ENCODE measurements at places on chromosomes 12 and 14.

DNA sequence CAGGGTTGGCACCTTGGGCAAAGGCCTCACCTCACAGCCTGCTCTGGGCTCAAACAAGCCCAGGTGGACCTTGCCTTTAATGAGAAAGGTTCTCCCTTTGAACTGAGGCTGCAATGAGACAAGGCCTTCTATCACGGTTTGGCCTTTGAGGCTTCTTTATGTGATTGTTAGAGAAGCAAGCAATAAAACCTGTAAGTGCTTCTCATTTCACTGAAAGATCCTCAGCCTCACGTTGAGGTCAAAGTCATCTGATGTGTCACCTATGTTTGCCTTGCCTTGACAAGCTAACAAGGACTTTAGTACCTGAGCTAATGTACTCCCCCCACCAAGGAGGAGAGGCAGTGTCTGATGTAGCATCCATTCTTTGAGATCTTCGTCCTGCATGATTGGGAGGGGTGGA lies 155.9 kb upstream of the RBM19 start:
- no peak for DNase-seq

DNA sequence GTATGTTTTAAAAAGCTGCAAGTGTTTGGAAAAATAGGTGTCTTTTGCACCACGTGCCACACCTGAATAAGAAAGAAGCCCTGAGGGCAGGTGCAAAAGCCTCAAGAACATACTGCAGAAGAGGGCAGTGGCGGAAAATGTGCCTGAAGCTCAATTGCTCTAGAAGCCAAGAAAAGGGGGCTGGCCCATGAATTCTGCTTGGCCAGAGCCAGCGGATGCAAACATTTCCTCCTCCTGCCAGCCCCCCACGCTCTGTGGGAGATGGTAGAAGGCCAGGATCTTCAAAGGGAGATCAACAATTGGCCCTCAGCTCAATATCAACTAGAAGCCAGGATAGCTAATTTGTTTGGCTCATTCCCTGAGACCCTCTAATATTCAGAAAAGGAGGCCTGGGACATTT lies 80.3 kb upstream of the TMEM132D start:
- no peak for DNase-seq

DNA sequence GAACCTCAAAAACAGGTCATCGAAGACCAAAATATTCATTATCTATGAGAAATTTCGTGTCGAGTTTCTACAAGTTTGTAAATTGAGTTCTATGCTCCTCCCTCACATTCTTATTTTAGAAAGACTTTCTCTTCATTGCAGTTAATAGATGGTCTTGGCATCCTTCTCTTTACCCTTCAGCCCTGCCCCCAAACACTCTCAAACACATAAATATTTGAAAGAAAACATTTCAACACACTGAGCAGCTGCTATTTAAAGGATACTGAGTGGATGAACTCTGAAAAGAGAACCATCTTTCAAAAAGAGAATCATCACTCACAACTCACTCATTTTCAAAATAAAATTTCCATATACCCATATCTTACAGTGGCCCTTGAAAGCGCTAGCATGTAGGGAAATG lies 67.1 kb downstream of the NUAK1 start:
- no peak for DNase-seq

GRCh38 chr14:76806446-76806845 lies 6.2 kb downstream of the ANGEL1 start:
- no peak for DNase-seq

- no peak for DNase-seq
These were observed 85.3 kb downstream of the LRP6 start for GRCh38 chr12:12181511-12181910.

DNA sequence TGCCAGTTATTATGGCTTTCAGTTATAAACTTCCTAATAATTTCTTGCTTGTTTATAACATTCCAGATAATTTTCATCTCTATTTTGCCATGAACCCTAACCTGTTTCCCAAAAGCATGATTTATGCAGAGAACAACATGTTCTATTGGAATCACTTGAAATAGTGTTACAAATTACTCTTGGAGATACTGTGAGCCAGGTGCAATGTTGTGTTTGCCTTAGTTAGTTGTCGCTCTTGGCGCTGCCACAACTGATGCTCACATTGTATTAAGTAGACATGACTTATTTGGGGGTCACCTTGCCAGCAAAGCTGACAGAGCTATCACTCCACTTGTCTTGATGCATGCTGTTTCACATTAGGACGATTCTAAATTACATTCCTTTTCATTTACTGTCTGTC lies 49.4 kb downstream of the TSPAN8 start:
- no peak for DNase-seq

DNA sequence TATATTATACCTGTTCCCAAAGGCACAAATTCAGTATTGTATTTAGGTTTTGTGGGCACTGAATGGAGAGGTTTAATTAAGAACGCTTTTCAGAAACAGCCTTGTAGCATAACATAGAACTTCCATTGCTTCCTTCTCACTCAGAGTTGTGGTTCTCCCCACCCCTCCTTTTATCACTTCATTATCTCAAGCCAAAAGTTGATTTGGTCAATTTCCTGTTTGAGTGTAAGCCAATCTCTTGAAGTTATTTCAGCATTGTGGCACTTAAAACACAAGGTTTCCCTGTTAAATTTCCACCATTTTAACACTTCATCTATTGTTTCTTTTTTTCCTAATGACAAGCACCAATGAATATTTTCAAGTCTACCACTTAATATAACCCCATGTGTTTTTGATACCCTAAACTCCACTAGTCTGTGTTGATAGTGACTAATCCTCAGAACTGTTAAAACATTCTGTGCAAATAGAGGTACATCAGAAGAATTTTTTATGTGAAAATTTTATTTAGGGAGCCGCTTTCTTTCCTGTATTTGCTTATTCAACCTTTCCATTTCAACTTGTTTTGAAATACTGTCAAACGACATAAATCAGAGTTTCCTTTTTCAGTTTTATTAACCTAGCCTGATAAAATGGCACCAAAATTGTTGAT lies 340.1 kb downstream of the BCAT1 start:
- DNase-seq, result no peak

DNA sequence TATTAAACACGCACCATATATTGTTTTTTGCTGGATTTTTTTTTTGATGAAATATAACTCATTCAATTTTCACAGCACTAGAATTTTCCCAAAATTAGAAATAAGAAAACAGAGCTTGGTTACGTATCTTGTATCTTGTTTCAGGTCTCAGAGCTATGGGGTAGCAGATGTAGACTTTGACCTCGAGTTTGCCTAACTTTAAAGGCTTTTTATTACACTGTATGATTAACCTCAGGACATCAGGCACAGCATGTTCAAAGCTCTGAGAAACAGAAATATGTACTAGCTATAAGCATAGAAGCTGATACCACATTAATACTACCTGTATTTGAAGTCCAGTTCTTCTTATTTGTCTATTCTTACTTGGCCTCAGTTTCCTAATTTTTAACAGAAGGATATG lies 171.9 kb upstream of the KITLG start:
- peak; percentile 3 for DNase-seq

GRCh38 chr14:25759920-25760655 lies 710.1 kb upstream of the STXBP6 start:
- no peak for DNase-seq

DNA sequence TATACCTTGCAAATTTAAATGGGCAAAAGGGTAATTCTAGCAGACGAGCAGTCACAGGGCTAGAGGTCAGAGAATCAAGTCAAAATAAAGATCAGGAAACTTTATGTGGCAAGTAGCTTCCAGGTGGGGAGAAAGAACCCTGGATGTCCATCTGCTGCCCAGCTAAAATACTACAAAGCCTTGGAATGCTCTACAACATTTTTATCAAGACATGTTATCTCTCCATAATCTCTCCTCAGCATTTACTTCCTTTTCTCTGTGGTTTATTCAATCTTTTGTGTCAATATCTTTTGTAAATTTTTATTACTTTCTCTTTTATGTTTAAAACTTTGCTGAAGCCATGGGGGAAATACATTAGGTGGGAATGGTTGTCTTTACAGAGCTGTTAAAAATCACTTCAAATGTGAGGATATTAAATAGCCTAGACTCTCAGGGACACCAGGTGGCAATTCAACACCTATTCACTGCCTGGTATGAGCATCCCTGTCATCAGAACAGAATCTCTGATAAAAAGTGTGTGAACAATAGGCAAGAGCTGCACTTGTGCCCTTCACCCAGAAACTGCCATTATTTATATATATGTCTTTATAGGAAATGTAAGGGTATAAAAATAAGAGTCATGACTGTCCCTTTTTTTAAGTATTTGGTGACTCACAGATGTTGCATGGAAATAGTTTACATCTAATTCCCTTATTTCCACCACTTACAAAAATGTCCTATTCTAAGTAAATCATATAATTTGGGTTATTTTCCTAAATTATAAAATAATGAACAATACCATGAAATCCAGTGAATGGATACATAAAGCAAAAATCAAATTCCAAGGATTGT lies 152.9 kb downstream of the EPS8 start:
- no peak for DNase-seq

DNA sequence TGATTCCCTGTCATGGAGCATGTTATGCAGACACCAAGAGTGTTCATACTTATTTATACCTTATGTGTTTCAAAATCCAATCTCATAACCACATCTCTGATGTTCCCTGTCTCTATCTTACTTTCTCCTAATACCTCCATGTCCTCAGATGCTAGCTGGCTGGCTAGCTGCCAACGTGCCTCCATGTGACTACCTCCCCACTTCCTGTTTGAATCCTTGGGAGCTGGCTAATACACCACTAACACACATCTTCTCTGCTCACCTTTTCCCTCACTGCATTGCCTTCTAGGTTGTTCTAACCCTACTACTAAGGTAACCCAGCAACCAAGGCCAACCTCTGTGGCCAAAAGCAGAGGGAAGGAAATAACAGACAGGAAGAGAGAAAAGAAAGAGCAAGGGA lies 27.3 kb downstream of the TTC5 start:
- no peak for DNase-seq

- DNase-seq, result no peak
These were observed 13.9 kb downstream of the RTL1 start for GRCh38 chr14:100889641-100890040.

DNA sequence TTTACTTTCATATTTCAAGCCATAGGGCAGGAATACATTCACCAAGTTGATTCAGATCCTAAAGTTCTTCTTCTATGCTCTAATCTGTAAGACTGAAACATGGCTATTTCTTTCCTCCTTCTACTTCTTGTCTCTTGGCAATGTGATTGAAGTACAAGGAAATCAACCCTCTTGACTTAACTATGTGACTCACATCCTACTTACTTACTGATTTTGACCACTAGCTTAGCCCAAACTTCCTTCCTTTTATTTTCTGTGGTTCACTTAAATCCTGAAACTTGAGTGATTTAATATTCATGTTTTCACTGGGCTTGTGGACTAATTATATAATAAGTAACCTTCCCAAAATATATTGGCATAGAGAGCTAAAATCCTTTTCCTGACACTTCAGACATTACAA lies 111.2 kb upstream of the NOVA1 start:
- DNase-seq, result no peak

DNA sequence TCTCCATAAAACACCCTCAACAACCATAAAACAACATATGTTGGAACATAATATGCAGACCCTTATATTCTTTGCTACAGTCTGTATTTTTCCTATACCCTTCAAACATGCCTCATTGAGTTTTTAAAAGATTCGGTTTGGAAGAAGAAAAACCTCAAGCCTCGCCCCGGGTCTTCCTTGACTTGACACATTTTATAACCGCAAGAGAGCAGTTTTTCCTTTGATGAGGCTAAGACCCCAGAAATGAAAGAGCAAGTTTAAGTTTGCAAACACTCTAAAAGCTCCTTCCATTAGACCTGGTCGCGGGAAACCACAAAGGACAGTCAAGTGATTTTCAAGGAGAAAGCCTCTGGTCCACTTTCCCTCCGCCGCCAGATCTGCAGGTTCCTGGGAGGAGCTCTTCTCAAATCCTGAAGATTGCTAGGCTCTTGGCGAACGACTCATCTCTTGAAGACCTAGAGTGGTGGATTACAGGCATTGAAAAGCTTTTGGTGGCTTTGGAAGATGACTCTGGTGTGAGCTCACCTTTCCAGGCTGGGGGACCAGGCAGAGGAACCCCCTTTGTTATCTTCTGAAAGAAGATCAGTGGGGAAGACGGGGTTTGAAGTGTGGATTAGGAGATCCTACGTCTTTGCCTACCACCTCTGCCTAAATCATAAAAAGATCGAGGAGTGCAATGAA lies at the start of gene ASCL4:
Gene ASCL4, plus strand, starts transcription at position 356 of the 681 bp plus-strand sequence. CDS start 515 bp downstream, outside the sequence.
- DNase-seq, result no peak

DNA sequence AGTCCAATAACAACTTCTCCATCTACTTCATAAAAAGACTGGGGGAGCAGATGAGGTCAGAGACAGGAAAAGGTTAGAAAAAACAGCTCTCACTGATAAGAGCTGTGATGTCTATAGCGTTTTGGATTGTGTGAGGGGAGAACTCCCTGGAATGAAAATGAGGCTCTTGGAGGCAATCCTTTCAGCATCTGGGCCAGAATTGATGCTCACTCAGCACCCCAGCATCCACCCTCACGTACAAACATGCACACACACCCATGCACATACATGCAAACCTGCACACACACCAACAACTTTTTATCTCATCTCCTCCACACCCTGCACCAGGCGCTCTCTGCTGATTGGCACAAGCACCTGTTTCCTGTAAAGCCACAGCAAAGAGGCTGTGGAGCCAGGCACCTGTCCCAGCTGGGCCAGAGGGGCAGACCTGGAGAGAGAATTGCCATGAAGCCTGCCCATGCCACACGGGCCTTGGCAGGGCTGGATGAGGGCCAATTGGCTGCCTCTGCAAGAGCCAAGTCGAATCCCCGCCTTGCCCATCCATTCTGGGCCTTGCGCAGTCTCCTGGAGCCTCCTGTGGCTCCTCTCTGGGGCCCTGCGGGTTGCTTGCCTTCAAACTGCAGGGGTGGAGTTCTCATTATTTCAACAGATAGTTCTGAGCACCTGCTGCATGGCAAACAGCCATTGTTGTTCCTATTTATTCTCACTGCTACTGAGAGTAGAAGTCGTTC lies 53.1 kb downstream of the SYNE3 start:
- DNase-seq, result no peak

- no peak for DNase-seq
These were observed 87.8 kb upstream of the PDE3A start for GRCh38 chr12:20280515-20280914.

DNA sequence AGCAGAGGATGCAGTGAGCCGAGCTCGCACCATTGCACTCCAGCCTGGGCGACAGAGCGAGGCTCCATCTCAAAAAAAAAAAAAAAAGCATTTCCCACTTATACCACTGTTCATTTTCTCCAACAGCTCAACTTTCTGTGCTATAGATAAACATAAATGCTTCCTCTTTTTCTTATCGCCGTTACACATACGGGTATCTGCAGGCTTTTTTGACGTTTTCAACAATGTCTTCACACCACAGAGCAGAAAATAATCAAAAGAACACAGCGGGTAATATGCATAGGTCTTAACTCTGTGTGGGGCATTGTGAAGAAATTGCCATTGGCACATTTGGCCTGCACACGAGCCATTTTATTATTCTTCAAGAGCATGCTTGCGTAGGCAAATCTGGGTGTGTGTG lies 86.4 kb downstream of the CAPZA3 start:
- no peak for DNase-seq

GRCh38 chr12:66131067-66131688 lies 628 bp upstream of the LLPH start:
- DNase-seq, result no peak

GRCh38 chr12:131639270-131639940 lies 71.5 kb upstream of the SFSWAP start:
- DNase-seq, result no peak
